Body of pancreas (tissue), 4 donors: ENCODE measurements at places on chromosomes 7 and 10. TPM values are rescaled to one million over a fixed set of nuclear protein-coding genes. Genes with fewer than 3 reads are reported as not detected.
A peak's percentile ranks its signal among the peaks of the same experiment; 100 is the strongest.

FAM25G gene
- not detected for total RNA-seq

IL15RA gene
- 15.5 TPM for total RNA-seq

DNA sequence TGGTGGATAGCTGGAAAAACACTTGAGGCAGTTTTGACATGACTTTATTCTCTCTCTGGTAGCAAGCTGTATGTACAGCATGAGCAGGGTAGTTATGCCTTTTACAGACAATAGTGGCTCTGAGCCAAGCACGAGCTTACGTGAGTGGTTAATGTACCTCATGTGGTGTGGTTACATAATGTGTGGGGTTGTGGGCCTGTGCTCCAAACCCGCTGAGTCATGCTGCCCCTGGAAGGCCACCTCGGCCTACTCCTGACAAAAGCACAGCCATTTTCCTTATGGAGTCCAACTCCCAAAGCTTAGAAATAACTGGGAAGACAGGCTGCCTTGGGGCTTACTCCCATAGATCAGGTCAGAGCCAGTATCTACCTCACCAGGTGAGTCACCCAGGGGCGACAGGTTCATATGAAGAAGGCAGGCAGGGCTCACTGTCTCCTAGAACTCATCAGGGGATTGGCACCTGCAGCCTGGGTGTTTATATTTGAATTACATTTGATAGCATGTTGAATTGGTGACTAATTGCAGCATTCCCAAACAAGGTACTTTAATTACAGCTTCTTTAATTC is 404.5 kb downstream of the ADRA2A start:
- DNase-seq: no peak

DNA sequence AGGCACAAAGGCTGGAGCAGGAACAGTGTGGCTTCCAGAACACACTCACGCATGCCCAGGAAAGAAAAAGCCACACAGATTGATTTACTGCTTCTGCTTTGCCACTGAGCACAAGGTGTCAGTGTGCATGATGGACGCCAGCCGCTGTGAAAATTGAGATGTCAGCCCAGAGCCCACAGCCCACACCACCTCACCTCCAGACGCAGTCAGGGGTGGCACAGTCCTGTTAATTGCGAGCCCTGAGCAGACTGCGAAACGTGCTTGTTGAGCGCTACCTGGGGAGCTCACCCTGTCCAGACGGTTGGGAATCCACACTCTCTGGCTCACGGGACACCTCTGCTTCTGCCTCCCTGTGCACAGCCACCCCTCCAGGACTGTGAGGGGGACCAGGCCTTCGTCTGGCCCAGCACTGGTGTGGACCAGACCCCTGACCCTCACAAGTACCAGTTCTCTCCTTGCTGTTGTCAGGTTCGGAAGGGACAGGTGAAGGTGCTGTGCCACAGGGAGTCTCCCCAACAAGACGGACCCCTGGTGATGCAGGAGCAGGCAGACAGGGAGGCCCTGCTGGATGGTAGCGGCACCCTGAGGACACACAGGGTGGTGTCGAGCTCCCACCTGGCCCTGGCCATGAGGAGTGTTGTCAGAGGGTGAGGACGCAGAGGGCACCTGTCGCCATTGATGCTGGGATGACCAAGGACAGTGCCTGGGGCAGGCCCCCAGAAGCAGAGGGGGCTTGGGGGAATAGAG is 15.3 kb downstream of the RASGEF1A start:
- DNase-seq: no peak

DNA sequence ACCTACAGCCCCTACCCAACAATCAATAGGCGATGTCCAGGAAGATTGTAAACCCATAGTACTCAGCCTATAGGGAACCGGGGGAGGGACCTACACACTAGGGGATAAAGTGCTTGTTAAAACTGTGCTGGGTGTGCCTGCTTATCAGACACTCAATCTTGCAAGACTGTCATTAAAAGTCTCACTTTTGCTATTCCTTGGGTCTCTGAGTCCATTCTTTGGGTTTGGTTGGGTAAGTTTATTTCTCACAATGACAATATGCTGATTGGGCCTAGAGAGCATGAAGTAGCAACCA is 45.6 kb downstream of the PTPRE start:
- no peak for DNase-seq

DNA sequence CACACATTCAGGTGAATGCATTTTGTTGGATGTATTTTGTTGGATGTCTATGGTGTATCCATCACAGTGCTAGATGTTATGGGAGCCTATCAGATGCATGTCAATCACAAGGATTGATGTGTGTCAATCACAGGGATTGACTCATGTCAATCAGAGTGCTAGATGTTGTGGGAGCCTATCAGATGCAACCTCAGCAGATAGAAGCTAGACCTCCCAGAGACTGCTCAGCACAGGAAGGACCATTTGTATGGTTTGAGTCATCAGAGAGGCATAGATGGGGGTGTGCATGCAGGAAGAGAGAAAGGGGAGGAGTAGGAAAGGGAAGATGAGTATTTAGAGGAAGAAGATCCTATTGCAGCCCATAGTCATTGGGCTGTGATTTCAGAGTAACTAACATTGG is 48.3 kb upstream of the PITRM1 start:
- DNase-seq: no peak

DNA sequence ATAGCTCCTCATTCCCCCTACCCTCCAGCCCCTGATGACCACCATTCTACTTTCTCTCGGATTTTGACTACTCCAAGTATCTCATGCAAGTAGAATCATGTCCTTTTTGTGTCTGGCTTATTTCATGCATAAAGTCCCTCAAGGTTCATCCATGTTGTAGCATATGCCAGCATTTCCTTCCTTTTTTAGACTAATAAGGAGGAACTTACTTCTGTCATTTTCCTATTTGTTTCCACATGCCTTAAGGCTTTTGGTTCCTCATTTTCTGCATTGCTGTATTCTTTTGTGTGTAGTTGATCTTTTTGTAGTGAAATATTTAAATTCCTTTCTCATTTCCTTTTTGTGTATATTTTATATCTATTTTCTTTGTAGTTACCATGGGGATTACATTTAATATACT is 376.9 kb downstream of the CALN1 start:
- no peak for DNase-seq

- DNase-seq: peak; percentile 10
Measured at GRCh38 chr10:79056736-79057391, 11.9 kb upstream of the ZMIZ1 start.

DNA sequence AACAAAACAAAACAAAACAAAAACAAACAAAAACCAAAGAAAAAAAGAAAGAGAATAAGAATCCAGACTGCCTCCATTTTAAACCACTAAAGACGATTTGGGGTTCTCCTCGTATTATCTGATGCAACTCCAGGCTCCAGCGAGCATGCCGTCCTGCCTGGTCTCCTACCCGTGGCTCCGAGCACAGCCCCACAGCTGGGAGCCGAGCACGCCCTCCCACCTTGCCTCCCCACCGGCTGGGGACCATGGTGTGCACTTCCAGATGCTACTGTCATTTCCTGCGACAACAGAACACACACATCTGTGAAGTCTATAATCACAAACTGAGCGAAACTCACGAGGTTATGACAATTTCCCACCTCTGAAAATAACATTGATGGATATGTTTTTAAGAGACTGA is 113.1 kb downstream of the ADARB2 start:
- no peak for DNase-seq
